ENCODE measurements at places on chromosomes 16 and 17.

DNA sequence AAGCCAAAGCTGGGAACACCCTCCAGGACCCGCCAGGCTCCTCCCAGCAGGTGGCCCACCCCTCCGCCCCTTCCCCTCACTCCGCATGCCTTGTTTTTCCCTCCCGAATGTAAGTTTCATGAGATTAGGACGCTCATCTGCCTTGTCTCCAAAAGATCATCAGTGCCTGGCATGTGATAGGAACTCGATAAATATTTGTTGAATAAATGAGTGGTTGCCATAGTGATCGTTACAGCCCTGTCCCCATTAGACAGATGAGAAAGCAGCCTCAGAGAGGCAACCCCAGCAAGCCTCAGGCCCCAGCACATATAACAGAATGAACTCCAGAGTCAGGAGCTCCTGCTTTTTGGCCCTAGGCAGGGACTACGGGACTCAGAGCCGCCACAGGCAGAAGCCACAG lies 5.0 kb downstream of the CAMKK1 start:
- no peak for DNase-seq

GRCh38 chr17:72416905-72417304 lies 296.1 kb downstream of the SOX9 start:
- no peak for DNase-seq

DNA sequence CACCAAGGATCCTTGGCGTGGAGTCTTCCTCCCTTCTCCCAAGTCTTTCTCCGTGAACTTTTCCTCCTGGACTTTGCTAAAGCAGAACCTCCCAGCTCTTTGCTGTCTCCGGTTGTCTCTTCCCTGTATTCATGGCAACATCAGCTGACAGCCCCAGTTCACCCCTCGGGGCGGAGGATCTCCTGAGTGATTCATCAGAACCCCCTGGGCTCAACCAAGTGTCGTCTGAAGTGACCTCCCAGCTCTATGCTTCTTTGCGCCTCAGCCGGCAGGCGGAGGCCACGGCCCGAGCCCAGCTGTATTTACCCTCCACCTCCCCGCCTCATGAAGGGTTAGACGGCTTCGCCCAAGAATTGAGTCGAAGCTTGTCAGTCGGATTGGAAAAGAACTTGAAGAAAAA lies 943 bp downstream of the CNTROB start:
- no peak for DNase-seq

GRCh38 chr16:30985401-30986128 lies 558 bp downstream of the HSD3B7 start:
- DNase-seq, result no peak

GRCh38 chr17:81589612-81590011 lies 37.5 kb upstream of the FAAP100 start:
- DNase-seq, result no peak

GRCh38 chr16:70630960-70631745 lies 15.2 kb upstream of the IL34 start:
- no peak for DNase-seq

- DNase-seq, result no peak
These were observed 101.8 kb downstream of the ABCA8 start for GRCh38 chr17:68853439-68853838.

DNA sequence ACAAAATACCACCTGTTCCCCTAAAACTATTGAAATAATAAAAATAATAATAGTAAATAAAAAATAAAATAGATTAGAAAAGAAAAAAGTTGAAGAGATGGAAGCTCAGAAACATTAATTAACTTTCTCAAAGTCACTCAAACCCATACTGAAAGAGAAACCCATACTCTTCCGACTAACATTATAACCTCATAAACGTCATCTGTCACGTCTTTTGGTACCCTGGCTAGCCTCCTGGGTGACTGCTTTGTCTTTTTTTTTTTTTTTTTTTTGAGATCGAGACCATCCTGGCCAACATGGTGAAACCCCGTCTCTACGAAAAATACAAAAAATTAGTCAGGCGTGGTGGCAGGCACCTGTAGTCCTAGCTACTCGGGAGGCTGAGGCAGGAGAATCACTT lies 7.6 kb downstream of the SLFN12L start:
- no peak for DNase-seq

- no peak for DNase-seq
These were observed 48.2 kb downstream of the METRNL start for GRCh38 chr17:83127431-83128160.

DNA sequence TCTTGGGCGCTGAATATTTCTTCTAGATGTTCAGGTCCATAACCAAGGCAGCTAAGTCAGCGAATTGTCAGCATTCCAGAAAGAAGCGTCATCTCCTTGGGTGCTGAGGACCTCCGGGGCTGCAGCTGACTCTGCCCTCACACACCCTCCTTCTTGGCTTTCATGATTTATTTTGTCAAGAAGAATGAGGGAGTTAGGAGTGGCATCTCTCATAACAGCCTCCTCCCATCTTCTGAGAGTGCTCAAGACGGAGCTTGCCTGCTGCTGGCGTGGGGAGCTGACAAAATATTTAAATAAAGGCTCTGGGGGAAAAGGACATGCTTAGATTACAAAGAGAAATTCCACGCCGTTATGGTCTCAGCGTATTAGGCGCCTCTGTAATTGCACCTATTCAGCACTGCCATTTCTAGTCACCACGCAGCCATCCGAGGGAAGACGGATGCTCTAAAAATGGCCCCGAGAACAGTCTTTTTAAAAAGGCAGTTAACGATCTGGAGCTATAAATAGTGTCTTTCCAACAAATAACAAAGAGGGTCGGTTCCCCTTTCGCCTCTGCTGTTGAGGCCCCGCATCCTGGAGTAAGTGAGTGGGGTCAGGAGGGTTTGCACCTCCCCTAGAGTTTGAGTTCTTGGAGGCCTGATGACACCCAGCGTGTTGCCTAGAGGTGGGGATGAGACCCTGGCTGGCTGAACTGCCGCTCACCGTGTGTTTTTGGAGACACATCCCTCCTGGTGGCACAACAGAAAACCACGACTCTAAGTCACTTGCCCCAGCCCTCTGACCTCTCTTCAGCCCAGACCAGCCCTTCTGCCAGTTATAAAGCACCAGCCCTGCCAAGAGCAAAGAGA lies 187.0 kb downstream of the CCDC182 start:
- DNase-seq, result no peak

DNA sequence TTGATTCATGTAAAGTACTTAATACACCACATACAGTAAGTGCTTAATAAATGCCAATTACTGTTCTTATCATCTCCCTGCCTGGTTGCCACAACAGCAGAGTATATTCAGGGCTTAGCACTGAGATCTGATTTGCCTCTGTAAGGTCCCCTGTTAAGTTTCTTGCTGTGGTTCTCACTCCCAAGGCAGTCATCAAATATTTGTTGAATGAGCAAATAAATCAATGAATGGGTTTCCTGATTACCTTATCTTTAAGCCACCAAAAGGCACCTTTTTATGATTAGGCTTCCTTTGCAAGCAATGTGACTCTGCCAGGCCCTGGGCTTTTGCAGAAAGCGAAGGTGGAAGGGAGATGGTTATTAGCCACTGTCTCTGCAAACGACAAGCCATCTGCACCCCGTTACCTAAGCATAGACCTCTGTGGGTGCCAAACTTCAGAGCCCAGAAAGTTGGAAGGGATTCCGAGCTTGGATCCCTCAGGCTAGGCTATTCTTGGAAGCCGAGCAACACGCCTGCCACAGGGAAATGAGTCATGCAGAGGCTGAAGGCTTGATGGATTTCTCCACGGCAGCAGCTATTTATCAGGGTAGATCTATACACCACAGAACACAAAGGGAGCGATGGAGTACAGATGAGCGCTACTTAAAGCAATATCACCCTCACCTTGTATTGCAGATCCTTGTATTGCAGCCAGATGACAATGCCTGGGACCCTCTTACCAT lies 102.0 kb downstream of the GRIN2A start:
- no peak for DNase-seq

- no peak for DNase-seq
These were observed 2.1 kb downstream of the MYO18A start for GRCh38 chr17:29177871-29178749.

DNA sequence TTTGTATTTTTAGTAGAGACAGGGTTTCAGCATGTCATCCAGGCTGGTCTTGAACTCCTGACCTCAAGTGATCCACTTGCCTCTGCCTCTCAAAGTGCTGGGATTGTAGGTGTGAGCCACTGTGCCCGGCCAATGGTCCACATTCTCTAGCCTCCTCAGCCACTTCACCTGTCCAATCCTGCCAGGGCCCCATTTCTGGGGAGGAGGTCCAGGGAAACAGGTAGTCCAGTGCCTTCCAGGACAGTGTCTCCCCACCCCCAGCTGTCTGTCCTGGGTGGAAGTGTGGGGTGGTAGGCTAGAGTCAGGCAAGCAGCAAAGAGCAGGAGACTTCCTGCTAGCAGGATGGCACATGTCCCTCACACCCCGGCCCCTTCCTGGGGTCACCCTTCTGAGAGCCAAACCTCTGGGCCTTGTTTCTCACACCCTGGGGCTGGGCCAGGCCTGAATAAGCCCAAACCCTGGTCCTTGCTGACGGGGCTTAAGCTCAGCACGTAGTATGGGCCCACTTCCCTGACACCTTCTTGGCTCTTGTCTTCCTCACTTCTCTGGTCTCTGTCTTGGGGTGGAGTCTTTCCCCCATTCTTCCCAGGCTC lies 5.0 kb downstream of the FHOD1 start:
- no peak for DNase-seq

- peak; percentile 16 for DNase-seq
These were observed 116.1 kb upstream of the METRNL start for GRCh38 chr17:82963104-82963950.

DNA sequence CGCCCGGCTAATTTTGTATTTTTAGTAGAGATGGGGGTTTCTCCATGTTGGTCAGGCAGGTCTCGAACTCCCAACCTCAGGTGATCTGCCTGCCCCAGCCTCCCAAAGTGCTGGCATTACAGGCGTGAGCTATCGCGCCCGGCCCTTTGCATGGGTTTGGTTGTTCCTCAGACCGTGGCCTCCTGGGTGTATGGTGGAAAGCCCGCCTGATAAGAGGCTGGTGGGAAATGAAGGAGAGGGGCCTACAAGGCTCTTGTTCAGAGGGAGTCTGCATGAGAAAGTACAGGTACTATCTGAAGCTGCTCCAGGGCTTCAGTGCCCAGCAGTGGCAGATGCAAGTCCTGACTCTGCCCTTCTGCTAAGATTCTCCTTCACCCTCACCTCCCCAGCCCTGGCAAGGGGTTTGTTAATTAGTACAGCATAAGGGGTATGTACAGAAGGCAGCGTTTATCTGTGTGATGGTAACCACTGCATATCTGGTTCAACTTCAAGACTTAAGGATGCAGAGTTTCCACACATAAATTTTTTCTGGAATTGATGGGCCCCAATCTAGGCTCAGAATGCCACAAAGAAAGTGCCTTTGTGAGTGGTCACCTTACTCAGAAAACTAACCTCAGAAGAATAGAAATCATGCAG lies 24.2 kb downstream of the GRB7 start:
- no peak for DNase-seq

Data from activated CD8-positive, alpha-beta memory T cell treated with anti-CD3 and anti-CD28 coated beads for 1 hour (primary cell).